ENCODE measurements at places on chromosomes 7 and 10.

GRCh38 chr10:15585303-15585715 is 134.4 kb downstream of the ITGA8 start:
- DNase-seq = peak; percentile 61

DNA sequence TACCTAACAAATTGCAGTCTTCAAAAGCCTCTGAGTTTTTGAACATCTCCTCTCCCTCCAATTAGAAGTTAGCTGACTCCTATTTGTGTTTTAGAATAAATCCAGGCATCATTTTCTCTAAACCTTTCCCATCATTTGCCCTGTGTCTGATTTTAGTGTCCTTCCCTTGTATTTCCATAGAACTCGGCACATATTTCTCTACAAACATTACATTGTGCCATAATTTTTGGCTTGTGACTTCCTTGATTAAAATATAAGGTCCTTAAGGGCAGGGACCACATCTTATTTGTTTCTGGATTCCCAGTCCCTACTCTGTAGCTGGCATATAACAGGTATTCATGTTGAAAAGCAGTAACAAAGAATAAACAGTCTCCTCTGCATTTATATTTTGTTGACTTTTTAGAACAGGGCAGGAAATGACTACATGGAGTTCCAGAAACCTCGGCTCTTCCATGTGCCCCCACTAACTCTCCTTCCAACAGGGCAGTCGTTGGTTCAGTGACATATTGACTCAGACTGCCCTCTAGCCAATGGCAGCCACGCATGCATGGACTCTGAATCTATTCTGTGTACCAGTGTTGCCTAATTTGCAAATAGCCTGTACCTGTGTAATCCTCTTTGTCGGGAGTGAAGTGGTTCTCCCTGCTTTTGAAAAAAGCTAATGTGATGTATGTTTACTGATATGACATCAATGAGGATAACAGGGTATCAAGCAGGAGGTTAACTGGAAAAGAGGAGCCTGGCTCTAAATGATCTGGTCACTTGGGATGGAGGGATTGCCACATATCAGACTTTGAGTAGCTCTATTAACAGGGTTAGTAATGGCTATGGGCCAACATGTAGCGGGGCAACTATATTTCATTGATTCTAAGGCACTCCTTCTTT is 19.8 kb upstream of the CPN1 start:
- DNase-seq = no peak

- DNase-seq = no peak
Observed at GRCh38 chr10:1370298-1370697, 314.1 kb downstream of the WDR37 start.

DNA sequence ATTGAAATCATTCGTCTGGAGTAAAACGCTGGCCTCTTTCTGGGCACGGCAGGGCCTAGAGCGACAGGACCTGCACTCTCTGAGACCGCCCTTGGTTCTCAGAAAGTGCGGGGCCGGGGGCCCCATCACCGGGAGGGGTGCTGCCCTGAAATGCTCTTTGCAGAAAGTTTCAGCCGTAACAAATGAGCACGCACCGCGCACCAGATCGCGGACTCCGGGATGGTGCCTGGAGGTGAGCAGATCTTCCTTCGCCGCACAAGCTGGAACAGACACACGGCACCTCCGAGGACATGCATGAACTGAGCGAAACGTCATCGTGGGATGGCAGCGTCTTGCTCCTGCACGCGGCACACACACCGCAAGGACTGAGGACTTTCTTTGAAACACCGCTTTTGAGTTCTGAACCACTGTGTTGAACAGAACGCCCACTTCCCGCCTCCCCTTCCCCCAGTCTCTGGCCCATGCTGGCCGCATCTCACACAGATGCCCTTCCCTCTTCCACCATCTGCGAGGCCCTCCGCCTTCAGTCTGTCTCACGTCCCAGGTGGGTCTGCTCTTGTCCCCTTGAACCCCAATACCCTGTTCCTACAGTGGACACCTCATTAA is 538.7 kb upstream of the MGMT start:
- DNase-seq = no peak

DNA sequence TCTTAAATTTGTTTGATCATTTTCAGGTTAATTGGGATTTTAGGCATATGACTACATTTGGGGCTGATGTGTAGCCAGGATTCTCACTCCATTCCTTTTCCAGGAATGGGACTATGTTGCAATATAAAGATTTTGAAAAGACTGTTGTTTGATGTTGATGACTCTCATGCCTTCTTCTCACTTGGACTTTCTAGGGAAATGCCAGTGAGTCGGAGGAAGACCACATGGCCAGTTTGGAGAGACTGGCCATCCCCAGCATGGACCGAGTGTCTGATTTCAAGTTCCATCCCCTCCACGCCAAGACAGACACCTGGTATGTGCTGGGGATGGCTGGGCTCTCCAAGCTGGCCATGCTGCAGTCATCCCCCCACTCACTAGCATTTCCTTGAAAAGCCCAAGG is 5.5 kb downstream of the IGFBP3 start:
- no peak for DNase-seq

- no peak for DNase-seq
Observed at GRCh38 chr7:136526408-136527105, 341.9 kb upstream of the CHRM2 start.

DNA sequence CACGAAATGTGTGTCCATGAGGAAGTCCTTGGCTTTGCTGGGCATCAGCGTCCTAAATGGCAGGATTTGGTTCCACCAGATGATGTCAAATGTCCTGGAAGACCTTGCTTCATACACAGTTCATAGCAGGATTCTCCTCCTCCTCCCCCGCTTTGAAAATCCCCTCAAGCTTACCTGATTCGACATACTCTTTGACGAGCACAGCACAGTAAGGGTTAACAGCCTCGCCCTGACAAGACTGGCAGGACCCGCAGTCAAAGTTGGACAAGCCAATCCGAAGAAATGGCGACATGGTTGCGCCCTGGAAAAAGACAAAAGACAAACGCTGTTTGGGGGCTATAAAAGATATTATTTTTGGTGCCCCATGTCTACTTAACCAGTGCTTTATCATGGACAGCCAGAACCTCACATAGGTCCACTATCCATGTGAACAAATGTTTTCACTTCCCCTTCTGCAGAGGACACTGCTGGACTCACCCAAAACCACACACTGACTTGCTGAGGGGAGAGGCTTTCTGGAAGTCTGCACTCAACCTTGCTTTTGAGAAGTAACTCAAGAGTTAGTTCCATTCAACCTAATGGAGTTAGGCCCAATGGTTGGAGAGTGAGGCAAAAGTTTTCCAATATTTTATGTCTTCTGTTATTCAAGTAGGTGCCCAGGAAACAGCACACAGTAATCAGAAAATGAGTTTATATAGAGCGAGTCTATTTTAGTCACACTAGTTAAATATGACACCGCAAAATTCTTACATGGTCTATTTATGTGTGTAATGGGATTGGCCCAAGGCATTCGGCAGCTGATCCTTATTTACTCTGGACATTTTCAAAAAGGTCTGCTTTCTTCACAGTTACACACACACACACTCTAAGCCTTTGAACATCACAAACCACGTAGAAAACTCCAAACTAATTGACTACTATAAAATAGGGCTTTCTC is 65.0 kb downstream of the PRKCQ start:
- no peak for DNase-seq

- no peak for DNase-seq
Observed at GRCh38 chr10:114110174-114110972, 63.6 kb downstream of the CCDC186 start.

DNA sequence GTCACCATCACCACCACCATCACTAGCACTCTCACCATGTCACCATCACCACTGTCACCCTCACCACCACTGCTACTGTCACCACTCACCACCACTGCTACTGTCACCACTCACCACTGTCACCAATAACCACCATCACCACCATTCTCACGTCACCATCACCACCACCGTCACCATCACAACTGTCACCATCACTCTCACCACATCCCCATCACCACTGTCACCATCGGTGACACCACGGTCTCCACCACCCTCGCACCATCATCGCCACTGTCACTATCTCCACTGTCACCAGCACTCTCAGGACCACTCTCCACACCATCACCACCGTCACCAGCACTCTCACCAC is 130.4 kb downstream of the MAD1L1 start:
- DNase-seq = no peak

GRCh38 chr7:18607025-18607424 is 111.5 kb downstream of the HDAC9 start:
- no peak for DNase-seq

- DNase-seq = no peak
Observed at GRCh38 chr7:94011714-94012353, 7.7 kb upstream of the BET1 start.

DNA sequence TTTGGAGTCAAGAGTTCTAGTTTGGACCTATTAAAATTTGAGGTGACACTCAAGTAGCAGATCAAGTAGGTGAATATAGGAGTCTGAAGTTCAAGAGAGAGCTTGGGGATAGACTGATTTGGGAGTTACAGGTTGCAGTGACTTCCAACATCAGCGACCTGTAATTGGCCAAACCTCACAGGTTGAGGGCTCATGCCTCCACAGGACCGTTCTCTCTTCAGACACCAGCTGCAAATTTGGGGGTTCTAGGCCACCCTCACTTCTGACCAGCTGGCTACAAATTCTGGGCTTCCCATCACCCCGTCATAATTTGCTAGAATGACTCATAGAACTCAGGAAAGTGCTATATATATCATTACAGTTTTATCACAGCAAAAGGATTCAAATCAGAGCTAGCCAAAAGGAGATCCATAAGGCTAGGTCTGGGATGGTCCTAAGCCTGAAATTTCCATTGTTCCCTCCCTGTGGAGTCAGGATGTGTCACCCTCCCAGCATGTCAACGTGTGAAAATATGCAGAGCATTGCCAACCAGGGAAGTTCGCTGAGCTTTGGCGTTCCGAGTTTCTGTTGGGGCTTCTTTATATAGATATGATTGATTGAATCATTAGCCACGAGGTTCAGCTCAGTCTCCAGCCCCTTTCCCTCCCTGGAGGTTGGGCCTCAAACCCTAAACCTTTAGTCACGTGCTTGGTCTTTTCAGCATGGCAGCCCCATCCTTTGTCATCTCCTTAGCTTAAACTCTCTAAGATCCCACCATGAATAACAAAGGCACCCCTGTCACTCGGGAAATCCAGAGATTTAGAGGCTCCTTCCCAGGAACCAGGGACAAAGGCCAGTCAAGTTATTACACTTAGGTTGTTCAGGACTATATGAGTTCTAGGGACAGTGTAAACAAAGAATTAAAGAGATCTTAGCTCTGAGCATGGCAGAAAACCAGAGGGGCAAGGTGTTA is 20.7 kb upstream of the ZNF212 start:
- DNase-seq = no peak

- DNase-seq = no peak
Observed at GRCh38 chr7:44167920-44168319, 21.3 kb downstream of the GCK start.

DNA sequence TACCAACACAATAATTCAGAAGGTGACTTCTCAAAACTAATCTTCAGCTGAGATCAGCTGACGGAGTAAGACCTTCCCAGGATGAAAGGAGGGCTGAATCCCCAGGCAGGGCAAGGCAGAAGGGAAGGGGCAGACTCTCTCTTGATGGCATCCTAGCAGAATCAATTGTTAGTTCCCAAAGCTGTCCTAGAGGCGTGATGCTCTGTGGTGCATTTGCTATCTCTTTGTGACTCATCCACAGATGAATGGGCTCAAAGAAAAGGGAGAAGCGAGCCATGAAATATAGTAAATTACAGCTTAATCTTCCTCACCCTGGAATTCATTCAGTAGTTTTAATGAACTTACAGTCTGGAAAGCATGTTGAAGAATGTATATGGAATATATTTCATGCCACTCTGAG is 37.2 kb downstream of the PDE1C start:
- DNase-seq = no peak

DNA sequence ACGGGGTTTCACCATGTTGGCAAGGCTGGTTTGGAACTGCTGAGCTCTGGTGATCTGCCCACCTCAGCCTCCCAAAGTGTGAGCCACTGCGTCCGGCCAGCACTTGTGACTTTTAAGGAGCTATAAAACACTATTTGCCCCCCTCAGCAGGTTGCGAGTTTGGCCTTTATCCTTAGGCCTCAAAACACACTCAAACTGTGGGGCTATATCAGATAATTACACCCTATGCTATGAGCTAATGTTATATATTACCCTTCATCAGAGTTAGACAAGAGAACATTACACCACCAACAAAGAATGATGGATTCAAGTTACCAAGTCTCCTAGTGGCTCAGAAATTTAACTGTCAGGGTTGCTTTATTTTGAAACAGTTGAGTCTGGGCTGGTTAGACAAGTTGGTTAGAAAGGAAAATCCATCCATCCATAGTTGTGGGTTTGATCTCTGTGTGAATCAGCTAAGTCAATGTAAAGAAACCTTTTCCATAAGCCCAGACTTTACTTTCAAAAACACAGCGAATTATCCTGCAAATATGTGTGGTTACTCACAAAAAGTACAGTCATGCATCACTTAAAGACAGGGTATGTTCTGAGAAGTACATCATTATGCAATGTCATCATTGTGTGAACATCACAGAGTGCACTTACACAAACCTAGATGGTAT is 115.8 kb downstream of the SEMA3D start:
- DNase-seq = no peak

GRCh38 chr10:48446785-48447184 is 140.3 kb downstream of the MAPK8 start:
- no peak for DNase-seq

- DNase-seq = peak; percentile 4
Observed at GRCh38 chr7:83468251-83468739, 180.6 kb downstream of the SEMA3E start.

DNA sequence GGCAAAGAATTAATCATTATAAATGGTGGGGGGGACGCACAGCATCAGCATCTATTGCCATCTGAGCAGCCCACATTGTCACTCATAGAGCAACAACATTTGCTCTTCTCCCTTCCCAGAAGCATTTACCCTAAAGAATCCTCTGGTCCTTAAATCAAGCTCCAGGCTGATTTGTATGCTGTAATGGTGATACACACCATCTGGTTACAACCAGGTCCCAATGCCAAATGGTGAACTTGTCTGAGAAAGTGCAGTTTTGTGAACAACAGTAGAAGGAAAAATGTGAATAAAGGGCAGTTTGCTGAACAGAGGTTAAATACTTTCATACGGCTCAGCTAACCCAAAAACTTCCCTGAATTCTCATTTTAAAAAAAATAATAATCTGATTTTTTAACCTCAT is 38.8 kb upstream of the TCF7L2 start:
- DNase-seq = no peak

GRCh38 chr10:98262571-98262970 is 5.4 kb downstream of the LOXL4 start:
- peak; percentile 20 for DNase-seq

DNA sequence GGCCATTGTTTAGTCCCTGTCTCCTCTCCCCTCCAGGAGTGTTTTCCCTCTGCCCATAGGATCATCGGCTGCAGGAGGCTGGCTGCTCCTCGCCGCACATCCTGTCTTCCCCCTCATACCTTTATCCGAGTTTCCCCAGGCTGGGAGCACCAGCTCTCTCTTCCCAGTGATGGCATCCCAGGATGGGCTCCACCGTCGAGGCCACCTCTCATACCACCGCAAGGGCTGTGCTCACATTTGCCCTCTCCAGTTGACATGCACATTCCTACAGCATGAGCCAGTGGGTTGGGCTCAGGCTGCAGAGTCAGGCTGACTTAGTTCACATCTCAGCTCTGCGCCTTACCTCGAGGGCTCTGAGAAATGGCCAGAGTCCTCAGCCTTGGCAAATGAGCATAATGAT is 12.1 kb downstream of the HKDC1 start:
- DNase-seq = no peak

GRCh38 chr7:158274404-158274811 is 313.2 kb downstream of the PTPRN2 start:
- no peak for DNase-seq

GRCh38 chr7:69843653-69844052 is 245.4 kb downstream of the AUTS2 start:
- no peak for DNase-seq
